ENCODE measurements at places on chromosomes 2 and 18.

DNA sequence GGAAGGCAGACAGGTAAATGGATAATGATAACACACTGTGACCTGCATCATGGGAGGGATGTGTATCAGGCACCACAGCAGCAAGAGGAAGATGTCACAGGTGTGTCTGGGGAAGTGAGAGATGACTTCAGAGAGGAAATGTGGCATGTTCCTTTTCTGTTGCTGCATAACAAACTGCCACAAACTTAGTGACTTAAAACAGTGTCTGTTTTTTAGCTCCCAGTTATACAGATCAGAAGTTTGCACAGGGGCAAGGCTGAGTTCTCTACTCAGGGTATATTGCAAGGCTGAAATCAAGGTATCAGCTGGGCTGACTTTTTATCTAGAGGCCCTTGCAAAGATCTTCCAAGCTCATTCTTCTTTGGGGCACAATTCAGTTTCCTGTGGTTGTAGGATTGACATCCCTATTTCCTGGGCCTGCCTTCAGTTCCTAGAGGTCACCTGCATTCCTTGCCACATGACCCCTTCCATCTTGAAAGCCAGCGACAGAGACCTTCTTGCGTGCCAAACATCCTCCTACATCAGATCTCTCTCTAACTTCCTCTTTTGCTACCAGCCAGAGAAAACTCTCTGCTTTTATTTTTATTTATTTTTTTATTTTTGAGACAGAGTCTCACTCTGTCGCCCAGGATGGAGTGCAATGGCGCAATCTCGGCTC lies 2.1 kb upstream of the MAP3K2 start:
- DNase-seq = no peak

- no peak for DNase-seq
Measured at GRCh38 chr2:73297151-73297559, 3.8 kb upstream of the EGR4 start.

GRCh38 chr18:73848656-73849055 lies 299.0 kb downstream of the FBXO15 start:
- DNase-seq = no peak

GRCh38 chr2:25760297-25760696 lies 86.9 kb upstream of the DTNB start:
- no peak for DNase-seq

- DNase-seq = no peak
Measured at GRCh38 chr18:10525371-10525691, 496 bp upstream of the NAPG start.

DNA sequence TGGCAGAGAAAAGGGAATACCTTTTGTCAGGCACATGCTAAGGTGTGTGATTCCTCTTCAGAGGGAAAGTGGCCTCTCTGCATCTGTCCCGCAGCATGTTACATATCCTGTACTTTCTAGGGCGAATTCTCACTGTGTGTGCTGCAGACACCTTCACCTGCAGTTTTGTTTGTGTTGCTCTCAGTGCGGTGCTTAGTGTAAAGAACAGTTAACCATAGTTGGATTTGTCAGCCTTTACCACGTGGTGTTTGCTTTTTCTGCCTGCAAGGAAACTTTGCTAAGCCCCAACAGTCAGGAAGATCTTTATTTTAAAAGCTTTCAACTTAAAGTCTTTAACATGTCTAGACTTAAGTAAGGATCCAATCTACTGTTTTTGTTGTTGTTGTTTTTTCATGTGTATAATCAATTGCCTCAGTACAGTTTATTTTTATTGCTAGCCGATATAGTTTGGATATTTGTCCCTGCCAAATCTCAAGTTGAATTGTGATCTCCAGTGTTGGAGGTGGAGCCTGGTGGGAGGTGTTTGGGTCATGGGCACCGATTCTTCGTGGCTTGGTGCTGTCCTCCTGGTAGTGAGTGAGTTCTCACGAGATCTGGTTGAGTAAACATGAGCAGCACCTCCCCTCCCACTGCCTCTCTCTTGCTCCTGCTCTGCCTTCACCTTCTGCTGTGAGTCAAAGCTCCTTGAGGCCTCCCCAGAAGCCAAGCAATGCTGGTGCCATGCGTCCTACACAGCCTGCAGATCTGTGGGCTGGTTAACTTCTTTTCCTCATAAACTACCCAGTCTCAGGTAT lies 90.6 kb downstream of the SNTG2 start:
- no peak for DNase-seq

DNA sequence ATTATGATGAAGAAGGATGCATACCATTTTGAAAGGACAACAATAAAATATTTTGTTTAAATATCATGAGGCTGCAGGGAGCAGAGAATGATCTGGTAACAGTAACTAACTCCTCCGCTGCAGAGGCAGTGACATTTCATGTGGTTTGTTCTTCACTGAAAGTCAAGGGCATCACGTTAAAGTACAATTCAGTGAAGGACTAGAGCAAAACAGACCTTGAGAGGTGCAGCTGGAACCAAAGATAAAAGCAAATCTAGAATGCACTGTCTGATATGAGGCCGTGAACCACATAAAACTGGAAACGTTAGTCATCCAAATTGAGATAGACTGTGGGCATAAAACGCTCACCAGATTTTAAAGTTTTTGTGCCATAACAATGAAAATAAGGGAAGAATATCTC lies 522.9 kb upstream of the TNP1 start:
- DNase-seq = no peak

DNA sequence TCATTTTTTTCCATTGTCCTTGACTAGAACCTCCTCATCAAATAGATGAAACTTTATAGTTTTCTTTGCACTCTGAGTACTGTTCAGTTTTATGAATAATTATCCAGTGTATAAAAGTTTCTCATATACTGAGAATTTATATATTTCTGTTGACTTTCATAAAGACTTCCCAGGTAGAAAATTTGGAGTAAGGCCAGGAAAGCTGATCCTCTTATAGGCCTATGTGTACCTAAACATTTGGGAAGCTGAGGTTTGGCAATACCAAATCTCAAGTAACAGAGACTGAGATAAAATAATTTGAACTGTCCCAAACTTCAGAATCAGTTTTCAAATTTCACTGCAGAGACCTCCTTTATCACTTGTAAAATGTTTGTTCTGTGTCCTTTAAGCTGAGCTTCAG lies 43.4 kb downstream of the CCDC102B start:
- DNase-seq = no peak
